ENCODE measurements at places on chromosomes 7 and 10.
A peak's percentile ranks its signal among the peaks of the same experiment; 100 is the strongest.

DNA sequence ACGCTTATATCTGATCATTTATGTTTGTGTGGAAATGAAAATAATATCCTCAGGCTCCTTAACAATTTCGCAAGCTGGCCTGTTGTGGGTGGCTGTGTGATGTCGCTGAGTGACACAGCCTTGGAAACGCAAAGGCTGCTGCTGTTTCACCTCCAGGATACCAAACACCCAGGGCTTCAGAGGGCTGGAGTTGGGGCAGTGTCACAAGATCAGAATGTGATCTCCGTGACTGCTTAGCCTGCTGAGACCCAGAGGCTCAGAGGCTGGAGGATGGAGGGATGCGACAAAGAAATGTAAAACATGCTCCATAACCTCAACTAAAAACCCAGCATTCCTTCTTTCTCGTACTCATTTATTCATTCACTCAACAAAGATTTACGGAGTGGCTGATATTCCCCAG is 37.2 kb upstream of the BMPER start:
- DNase-seq = no peak

- no peak for DNase-seq
Measured at GRCh38 chr7:151869968-151870918, 6.7 kb downstream of the PRKAG2 start.

DNA sequence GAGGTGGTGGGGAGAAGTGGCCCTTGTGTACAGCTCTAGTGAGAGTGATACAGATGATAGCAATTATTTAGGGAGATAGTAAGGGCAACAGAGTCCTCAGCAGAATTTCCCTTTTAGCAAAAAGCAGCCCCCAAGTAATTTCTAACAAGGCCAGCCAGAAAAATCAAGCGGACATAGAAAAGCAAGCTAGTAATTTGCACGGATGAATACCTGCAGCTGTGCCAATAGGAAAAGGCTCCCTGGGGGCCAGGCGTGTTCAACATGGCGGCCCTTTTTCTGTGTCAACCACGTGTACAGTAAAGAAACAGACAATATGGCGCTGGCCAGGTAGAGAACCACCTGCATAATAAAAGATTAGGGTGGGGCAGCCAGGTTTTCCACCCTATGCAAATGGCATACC is 7.4 kb downstream of the MCM10 start:
- no peak for DNase-seq

- DNase-seq = no peak
Measured at GRCh38 chr7:55087521-55087961, 68.7 kb downstream of the EGFR start.

- no peak for DNase-seq
Measured at GRCh38 chr10:48526011-48526821, 78.7 kb downstream of the ARHGAP22 start.

DNA sequence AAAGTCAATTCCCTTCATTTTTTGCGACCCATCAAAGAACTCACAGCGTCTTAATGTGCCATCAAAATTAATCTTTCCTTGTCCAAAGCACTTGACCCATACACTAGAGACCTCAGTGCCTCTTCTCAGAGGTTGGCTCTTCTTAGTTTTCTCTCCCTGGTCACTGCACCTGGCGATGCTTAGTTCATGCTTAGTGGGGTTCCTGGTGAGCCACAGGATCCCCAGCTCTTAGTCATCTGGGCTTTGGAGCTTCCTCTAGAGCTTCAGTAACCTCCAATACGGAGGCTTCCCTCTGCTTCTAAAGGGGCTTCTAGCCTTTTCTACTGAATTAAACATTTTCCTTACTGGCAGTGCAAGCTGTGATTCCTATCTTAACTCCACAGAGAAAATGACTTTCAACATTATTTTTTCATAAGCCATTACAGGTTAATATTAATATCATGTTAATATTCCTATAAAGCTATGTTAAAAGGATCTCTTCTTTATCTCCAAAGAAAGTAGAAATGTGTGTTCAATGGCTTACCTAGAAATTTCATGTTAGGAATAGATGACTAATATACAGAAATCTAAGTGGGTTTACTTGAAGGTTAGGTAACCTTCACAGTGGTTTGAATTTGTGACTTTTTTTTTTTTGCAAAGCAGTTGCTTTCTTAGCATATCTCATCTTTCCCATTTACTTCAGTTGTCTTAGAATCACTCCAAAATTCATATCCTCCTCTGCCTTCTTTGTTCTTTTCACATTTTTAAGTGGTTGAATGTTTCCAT is 295.2 kb downstream of the CAMK1D start:
- DNase-seq = no peak

DNA sequence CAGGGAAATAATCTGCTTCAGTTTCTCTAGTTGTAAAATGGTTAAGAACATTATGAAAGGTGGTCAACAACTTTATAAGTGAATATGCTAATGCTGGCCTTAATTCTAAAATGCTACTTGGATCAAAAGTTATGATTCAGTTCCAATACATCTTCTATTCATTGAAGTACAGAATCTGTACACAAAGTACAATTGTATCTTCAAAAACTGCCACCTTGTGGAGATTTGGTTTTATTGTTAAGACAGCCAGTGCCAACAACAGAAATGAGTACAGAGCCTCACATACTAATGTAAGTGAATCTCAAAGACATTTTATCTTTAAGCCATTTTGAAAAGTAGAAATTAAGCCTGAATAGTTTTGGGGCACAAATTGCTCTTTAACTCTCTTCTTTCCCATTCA is 194.0 kb downstream of the CFTR start:
- DNase-seq = peak; percentile 59

DNA sequence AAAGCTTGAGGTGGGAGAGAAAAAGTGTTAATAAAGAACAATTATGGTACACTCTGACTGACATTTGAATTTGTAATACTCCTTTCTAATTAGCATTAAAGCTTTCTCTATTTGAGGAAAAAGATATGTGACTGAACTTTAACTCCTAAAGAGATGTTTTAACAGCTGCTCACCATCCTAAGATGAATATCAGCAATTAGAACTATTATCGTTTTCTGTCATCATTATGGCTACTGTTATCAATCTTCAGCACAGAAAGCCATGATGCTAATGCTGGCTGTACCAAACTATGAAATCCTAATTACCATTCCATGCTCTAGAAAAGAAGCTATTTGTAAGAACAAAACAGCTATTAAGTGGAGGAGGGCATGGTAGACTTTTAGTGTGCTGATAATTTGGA is 228.8 kb upstream of the CSTF2T start:
- DNase-seq = no peak

GRCh38 chr10:34156781-34157425 is 658.2 kb downstream of the PARD3 start:
- DNase-seq = no peak

Data from thymus (tissue), 14 donors.